ENCODE measurements at places on chromosomes 1 and 21.

GRCh38 chr1:27912429-27912828 lies 22.4 kb upstream of the SMPDL3B start:
- no peak for DNase-seq

DNA sequence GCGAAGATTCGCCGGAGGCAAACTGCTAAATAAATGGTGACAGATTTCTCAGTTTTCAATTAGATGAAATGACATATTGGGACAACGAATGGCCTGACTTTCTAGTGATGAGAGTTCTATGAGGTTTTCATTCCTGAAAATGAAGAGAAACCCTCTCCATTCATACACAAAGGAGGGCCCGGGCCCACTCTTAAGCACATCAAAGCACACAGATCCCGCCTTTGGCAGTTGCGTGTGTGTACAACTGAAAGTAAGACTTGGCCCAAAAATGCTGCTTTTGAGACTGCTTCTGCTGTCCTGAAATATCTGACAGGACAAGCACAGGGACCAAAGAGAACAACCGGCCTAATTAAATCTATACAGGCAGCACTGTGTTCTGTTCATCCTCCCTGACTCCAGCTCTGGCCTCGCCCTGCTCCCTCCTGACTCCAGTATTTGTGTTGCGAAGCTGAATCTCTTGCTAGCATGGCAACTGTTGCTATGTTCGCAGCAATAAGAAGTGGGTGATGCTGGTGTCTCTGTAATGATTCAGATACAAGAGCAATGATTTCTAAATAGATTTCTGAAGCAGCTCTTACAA lies 7.4 kb downstream of the LRRC53 start:
- no peak for DNase-seq

DNA sequence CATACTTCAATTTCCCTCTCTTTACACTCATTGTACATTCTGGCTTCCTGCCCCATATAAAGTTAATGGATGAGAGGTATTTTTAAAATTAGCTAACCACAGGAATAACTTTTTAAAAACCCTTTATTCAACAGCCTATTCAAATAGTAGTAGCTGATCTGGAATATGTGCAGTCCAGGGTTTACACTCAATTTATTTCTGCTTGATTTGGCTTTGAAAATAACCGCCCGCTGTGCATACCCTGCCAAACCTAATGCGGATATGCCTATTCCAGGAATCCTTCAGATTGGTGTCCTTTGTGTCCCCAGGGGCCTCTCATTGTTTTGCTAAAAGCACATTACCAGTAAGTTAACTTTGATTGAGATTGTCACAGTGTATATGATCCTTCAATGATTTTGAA lies 1686.2 kb downstream of the PLA2G4A start:
- DNase-seq = no peak

DNA sequence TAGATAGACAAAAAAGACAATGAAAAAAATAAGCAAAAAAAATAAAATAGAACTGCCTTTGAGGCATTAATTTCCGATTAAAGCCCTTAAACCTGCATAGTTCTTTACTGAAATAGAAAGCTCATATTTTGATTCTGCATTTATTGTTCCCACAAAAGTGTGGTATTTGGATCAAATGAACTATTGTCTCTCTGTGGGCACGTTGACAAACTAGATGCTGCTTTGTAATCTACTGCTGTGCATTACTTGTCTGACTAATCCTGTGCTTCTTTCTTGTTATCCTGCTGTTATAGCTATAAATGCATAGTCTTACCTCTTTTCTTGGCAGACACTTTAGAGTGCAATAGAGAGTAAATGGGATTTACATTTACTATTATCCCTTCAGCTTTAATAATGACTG lies 31.4 kb upstream of the SLC35D1 start:
- DNase-seq = no peak

GRCh38 chr1:115492880-115493279 lies 148.9 kb upstream of the VANGL1 start:
- no peak for DNase-seq

DNA sequence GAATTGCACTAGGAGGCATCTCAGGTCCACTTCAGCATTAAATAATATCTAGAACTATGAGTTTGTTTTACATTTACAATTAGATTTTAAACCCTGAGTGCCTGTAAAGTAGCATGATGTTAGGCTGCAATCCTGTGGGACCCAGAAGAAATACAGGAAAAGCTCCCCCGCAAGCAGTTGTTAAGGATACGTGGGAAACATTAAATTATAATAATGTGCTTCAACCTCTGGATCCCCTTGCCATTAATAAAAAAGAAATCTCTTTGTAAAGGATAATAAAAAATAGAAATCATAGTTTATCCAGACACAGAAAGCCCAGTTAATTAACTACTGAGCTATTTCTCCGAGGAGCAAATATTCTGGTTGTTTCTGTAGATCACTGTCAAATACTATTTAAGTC lies 106.0 kb downstream of the PCNX2 start:
- DNase-seq = no peak

DNA sequence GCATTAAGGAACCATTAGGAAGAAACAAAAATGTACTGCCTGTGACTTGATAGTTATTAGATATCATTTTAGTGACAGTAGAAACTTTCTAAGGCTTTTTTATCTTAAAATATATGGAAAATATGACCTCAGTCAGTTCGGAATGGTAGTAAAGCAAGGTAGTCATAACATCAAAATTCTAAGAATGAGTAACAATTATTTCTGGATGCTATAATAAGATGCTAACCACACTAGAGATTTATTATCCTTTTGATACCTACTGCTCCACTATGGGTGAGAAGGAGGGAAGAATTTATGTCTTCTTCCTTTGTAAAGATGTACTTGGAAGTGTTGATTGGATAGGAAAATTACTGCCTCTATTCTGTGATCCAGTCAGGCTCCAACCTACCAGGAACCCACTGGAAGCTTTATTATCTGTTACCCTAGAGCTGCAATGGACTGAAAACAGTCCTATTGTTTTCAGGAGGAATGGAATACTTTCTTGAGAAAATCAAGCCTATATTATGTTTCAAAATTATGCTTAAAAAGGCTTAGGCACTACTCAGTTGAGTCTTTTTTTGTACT lies 8.8 kb downstream of the FMN2 start:
- peak; percentile 70 for DNase-seq

GRCh38 chr1:60213253-60213652 lies 139.7 kb upstream of the C1orf87 start:
- DNase-seq = no peak

DNA sequence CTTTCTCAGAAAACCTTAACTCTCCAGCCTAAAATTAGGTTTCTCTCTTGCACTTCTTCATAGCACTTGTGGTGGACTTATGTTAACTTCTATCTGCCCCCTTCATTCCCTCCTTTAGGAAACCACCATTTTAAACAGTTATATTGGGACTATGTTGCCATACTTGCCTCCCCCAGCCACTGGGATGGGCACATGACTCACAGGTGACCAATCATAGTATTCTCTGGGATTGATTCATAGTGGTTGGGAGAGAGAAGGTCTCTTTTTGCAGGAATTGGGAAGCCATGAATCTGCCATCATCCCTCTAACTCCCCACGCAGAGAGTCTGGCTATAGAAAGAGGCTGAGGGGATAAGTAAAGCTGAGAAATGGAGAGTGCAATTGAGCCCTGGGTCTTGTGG lies 50.4 kb upstream of the NRDC start:
- no peak for DNase-seq

DNA sequence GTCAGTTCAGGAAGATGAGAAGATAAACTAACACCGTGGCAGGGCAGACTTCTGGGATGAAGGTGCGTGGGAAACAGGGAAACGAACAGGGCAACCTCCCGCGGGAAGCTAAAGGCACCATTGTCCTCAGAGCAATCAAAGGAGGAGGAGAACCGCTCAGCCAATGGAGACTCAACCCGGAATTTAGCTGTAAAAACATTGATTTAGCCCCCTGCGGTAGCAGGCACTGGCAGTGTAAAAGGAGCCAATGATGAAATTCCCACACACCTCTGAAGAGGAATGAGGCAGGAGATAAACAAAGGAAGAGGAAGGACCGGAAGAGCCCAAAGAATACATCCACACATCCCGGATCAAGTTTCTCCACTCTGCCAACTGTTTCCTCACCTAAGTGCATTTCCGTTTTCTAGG lies 19.5 kb downstream of the HLCS start:
- no peak for DNase-seq

DNA sequence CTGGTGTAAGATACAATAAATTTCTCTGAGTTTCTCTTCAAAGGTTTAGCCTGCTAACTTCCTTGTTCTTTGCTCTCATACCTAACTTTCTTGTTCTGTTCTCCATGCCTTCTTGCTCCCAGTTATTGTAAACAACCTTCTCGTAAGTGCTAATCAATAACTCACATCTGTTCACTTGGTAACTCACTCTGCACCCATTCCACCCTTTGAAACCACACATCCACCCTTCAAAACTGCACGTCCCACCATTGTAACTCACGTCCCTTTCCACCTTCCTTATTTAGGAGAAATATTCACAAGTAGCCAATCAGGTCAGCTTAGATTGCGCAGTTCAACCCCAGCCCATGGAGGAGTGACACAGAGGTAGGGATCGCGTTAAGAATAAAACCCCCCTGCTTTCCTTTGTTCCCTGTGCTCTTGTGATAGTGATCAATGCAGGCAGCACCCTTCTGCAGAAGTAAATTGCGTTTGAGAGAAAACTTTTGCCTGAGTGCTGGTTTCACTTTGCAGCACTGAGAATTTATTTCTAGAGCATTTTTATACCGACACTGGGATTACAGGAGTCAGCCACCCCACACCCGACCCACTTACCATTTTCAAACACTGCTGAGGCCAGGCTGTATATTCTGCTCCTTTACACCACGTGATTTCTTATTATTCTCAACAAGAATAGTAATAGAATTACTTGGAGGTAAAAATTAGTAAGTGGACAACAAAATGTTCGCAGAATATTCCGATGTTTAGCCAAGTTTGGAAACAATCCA lies 789.2 kb upstream of the RGS18 start:
- DNase-seq = no peak

DNA sequence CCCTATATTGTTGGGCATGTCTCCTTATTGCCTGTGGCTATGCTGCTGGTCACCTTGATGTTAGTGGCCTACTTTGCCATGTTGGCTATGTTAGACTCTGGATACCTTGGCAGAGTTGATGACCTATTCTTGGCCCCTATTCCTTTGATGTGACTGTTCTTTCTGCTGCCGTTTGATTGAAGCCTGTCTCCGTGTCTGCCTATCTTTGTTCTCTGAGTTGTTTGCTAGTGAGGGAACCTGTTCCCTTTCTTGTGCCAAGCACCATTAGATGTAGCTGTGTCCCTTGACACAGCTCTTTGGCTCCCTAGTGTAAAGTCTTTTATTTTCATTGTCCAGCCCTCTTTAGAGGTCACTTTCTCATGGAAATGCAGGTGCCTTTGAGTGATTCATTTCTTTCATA lies 28.7 kb upstream of the PAPPA2 start:
- no peak for DNase-seq

DNA sequence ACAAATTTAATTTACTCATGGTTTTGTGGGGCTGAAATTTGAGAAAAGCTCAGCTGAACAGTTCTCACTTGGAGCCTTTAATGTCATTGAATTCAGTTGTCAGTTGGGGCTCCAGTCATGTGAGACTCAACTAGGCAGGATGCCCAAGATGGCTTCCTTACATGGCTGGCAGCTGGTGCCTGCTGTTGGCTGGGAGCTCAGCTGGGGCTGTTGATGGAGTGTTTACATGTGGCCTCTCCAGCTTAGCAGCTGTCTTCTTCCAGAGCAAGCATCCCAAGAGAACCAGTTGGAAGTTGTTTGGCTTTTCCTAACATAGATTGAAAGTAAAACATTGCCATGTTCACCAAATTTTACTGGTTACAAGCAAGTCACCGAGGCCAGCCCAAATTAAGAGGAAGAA lies 81.8 kb upstream of the KCNA3 start:
- no peak for DNase-seq

All from fibroblast of skin of left quadriceps (primary cell).